ENCODE measurements at places on chromosomes 1 and 21.

- DNase-seq: no peak
Measured at GRCh38 chr1:44422161-44422560, 17.1 kb downstream of the RNF220 start.

GRCh38 chr21:15751037-15751436 is 21.3 kb downstream of the USP25 start:
- no peak for DNase-seq

- no peak for DNase-seq
Measured at GRCh38 chr1:51324251-51325010, 5.9 kb downstream of the TTC39A start.

DNA sequence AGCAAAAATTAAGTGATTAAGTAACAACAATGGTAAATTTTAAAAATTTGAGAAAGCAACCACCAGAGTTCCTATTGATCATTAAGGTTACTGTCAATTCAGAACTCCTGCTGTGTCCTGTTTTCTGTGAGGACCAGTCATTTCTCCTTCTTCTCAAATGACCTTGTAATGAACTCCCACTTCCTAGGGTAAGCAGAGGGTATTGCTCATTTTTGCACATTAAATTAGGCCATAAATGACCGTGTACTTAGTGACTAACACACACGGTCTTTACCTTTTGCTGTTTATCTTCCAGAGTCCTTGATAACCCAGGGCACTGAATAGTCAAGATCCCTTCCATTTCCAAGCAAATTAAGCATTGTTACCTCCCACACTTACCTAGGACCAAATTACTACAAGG is 227.5 kb upstream of the LYPLAL1 start:
- no peak for DNase-seq

GRCh38 chr1:58144698-58145270 is 401.7 kb downstream of the OMA1 start:
- no peak for DNase-seq

GRCh38 chr1:241957692-241958494 is at the start of gene BECN2:
TSS of gene BECN2 (plus strand) at chr1:241957767. CDS start at chr1:241957767, 0 bp downstream.
- no peak for DNase-seq

DNA sequence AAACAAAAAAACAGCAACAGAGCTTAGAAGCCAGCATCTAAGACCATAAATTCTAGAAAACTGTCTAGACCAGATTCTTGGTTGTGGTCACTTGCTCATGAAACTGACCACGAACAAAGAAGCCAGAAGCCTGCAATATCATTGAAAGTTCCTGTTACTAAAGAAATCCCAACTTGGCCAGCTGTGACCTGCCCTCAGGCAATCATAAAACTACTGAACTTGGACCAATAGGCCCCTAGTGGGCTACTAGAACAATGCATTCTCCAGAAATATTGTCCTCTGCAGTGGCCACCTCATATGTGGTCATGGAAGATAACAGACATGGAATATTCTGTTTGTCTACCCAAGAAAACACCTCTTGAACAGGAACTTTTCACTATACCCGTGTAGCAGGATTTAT is 87.7 kb downstream of the SPATA17 start:
- DNase-seq: no peak

- peak; percentile 58 for DNase-seq
Measured at GRCh38 chr1:202192770-202193613, 607 bp upstream of the LGR6 start.

DNA sequence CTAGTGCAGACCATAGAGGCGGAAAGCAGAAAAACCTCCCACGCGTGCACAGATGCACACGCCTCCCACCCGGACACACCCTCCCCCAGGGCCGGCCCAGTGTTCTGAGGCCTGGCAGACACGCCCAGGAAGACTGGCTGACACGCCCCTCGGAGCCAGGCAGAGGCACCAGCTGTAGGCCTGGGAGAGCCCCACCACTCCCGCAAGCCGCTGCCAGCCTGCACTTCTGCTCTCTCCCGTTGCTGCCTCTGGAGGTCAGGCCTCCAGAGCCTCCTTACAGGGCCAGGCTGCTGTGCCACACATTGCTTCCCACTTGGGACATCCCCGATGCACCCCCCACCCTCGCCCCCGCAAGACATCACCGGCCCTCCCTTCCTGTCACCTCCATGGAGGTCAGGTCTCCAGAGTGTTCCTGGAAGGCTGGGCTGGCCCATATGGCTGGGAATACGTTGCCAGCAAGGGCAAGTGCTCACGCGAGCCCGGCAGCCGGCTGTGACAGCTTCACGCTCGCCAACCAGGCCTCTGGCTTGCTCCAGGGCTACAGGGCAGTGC is 40.4 kb downstream of the CASZ1 start:
- peak; percentile 25 for DNase-seq

- DNase-seq: peak; percentile 44
Measured at GRCh38 chr1:13512472-13512871, 1.3 kb downstream of the LRRC38 start.

- DNase-seq: peak; percentile 36
Measured at GRCh38 chr1:61640531-61641530, 84.1 kb downstream of the TM2D1 start.

DNA sequence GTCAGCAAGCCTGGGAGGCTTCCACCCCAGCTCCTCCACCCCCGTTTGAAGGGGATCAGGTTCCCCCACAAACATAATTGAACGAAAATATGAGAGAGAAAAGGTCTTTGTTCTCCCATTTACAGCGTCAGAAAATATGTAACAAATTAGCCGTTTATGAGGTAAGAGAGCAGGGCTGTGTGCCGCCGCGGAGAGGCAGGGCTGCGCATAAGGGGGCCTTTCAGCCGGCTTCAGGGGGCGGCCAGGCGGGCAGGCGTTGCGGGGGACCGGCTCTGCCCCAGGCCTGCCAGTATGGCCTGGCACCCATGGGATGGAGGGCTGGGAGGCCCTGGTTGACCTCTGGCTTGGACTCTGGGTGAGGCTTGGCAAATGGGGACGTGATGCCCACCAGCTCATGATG is 179.3 kb downstream of the TRABD2B start:
- no peak for DNase-seq

DNA sequence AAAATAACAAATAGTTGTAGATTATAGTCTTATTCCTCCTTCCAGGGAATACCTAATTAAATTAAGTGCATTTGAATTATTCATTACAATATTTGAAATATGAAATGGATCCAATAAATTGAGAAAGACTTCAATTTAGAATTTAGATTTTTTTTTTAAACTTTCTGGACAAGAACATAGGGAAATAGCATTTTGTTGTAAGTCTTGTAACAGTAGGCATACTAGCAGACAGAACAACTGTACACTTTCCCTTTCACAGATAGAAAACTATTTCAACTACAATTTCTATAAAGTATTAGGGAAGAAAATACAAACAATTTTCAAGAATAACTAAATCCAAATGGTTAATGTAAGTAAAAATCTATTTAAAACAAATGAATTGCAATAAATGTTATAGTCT is 577.5 kb downstream of the USP25 start:
- DNase-seq: peak; percentile 45

DNA sequence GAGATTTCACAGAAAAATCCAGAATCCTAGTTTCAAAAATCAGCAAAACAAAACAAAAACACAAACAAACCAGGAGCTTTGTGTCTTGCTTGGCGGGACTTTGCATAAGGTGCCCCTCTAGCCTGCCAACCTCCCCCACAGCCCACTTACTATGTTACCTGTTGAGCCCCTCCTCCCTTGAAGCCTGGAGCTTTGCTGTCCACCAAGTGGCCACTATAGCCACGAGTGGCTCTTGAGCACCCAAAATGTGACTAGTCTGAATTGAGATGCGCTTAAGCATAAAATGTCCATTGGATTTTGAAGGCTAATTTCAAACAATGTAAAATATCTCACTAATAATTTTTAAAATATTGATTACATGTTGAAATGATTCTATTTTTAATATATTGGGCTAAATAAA is 12.2 kb downstream of the TFAP2E start:
- DNase-seq: no peak

- DNase-seq: no peak
Measured at GRCh38 chr1:207892764-207893163, 18.2 kb downstream of the CD34 start.

GRCh38 chr1:29235955-29236711 is at the start of gene PTPRU:
TSS of gene PTPRU (plus strand) at chr1:29236522. CDS start at chr1:29236645, 123 bp downstream.
- DNase-seq: no peak

- no peak for DNase-seq
Measured at GRCh38 chr1:58183286-58183685, 363.2 kb downstream of the OMA1 start.

GRCh38 chr1:145955436-145955835 is 2.4 kb downstream of the LIX1L start:
- DNase-seq: no peak

GRCh38 chr21:41653954-41654491 is 112.8 kb downstream of the RIPK4 start:
- no peak for DNase-seq

- no peak for DNase-seq
Measured at GRCh38 chr1:112504001-112504660, 4.6 kb upstream of the WNT2B start.
